ENCODE measurements at places on chromosomes 2 and 18.

- no peak for DNase-seq
Measured at GRCh38 chr18:6561016-6561415, 146.3 kb upstream of the L3MBTL4 start.

GRCh38 chr2:237256887-237257286 is 157.1 kb downstream of the COL6A3 start:
- DNase-seq: no peak

- DNase-seq: peak; percentile 32
Measured at GRCh38 chr18:48623468-48624235, 84.8 kb downstream of the CTIF start.

DNA sequence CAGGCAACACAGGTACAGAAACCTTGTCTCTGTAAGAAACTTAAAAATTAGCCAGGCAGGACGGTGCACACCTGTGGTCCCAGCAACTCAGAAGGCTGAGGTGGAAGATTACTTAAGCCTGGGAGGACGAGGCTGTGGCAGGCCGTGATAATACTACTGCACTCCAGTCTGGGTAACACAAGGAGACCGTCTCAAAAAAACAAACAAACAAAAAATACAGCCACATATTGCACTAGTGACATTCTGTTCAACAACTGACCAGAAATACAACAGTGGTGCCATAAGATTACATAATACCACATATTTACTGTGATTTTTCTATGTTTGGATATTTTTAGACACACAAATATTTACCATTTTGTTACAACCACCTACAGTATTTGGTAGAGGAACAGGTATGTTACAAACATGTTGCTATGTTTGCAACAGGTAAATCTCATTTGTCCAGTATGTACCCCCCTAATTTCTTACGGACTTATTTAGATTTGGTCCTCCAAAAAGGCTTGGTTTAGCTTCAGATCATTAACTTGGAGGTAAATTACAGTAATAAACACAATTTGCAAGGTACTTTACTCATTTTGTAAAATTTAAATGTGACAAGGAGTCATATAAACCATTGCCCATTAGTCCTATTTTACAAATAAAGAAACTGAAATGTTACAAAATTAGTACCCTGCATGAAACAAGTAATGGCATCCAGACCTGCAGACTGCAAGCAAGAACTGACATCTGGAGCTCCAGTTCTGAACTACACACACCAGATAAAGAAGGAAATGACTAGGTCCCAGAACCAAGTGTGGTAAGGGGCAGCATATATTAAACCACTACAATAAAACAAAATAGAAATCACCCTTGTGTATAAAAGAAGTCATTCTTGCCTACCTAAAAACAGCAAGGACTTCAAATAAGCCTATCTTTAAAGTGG is 36.8 kb downstream of the TRIP12 start:
- DNase-seq: no peak

DNA sequence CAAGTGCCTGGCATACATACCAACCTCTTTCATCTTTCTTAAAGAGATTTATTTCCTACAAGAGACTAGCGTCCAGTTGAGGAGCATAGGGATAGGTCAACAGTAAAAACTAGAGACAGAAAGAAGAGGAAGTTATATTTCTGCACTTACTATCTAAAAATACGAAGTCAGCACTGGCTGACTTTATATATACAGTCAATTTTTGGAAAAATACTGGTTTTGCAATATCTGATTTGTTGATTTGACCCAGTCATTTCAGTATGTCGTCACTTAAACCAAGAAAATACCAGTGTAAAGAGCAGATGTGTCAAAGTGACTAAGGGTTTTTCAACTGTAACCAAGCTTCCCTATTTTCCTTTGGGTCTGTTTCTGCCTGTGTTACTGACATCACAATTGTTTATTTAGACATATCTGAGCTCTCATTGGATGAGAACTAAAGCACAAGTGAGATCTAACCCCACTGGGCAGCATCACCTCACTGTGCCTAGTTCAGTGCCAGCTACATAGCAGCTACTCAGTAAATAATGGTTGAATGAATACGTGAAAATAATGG is 23.0 kb downstream of the CYTIP start:
- DNase-seq: peak; percentile 18

- DNase-seq: no peak
Measured at GRCh38 chr2:203759690-203760365, 53.4 kb downstream of the CD28 start.

- DNase-seq: no peak
Measured at GRCh38 chr2:76763276-76763675, 758.9 kb downstream of the LRRTM4 start.

- DNase-seq: no peak
Measured at GRCh38 chr18:51653507-51654213, 456.2 kb upstream of the MEX3C start.

DNA sequence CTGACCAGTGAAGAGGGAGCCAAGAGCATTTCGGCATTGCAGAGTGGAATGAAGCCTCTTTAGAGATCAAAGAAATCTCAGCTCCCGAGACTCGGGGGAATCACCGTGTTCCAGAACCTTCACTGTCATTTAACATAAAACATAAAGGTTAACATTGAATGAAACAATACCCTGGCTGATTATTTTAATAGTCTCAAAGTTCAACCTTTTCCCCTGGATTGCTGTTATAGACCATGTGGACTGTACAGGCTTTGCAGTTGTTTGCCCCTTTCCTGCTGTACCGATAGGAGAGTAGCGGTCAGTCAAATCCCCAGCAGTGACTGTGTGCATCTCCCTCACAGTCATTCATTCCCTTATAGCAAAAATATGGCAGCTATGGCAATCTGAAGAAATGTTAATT is 48.4 kb downstream of the POU3F3 start:
- no peak for DNase-seq

GRCh38 chr2:72108121-72108520 is 39.5 kb downstream of the CYP26B1 start:
- DNase-seq: no peak

GRCh38 chr2:43082903-43083677 is 143.3 kb downstream of the ZFP36L2 start:
- no peak for DNase-seq

GRCh38 chr2:238101891-238102841 is 2.0 kb downstream of the ESPNL start:
- DNase-seq: no peak

DNA sequence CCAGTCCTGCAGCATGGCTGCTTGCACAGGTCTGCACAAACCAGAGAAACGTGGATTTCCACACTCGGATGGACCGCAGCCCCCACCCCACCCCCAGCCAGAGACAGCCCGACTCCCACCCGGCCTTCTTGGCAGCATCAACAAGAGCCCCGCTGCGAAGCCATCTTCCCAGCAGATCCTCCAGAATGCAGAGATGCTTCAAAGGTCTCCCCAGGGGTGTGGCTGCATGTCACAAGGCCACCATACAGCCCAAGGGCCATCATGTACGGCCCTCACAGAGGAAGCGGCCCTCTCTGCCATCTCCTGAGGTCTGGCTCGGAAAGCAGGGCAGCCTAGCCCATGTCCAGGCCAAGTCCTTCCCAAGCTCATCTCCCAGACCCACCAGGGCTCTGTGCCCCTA is 11.5 kb downstream of the DNMT3A start:
- no peak for DNase-seq

- DNase-seq: no peak
Measured at GRCh38 chr2:95372216-95372829, 30.2 kb upstream of the FAHD2A start.

GRCh38 chr2:199842631-199843395 is 8.2 kb downstream of the FTCDNL1 start:
- no peak for DNase-seq

DNA sequence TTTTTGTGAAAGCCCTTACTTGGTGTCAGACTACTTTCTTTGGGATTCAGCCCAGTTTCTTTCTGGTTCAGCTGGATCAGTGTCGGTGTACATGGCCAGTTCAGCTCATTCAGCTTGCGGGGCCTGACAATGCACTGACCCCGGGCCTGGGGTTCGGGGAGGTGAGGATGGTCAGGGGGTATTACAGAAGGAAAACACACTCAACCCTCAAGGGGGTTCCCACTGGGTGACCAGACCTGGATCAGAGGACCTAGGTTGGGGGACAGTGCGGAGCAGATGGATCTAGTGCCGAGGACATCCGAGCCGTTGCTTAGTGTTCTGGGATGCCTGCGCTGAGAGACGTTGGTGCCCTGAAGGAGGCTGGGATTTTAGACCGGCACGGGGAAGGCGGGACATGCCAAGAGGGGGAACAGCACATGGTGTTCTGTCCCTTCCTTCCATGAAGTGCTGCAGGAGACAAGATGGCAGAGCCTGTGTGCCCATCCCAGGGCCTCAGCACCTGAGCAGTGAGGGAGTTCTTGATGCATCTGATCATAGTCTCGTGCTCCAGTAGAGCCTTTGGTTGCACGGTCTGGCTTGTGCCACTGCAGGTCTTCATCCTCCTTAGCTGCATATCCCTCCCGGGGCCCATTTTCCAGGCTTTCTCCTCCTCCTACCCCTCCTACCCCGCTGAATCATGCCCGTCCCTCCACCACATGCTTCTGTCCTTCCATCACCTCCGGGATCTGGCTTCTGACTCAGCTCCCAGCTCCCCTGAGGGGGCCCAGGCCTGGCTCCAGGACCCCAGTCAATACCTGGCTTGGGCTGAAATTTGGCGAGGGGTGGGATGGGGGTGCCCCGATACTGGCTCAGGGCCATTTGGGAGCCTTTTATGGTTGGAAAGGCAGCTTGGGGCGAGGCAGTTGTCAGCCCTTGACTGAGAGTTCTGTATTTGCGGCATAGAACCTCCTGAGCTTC is 18.0 kb downstream of the SPEG start:
- DNase-seq: peak; percentile 82

- DNase-seq: no peak
Measured at GRCh38 chr18:78247615-78248289, 731.9 kb upstream of the SALL3 start.

DNA sequence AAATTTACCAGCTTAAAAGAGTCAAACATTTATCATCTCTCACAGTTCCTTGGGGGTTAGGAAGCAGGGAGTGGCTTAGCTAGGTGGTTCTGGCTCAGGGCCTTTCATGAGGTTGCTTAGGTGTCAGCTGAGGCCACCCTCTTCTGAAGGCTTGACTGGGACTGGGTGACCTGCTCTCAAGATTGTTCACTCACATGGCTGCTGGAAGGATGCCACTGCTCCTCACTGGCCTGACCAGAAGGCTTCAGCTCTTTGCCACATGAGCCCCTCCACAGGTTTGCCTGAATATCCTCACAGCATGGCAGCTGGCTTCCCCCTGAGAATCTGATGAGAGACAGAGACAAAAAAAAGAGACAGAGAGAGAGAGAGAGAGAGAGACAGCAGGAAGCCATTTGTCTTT is 17.3 kb upstream of the RNF152 start:
- DNase-seq: no peak

DNA sequence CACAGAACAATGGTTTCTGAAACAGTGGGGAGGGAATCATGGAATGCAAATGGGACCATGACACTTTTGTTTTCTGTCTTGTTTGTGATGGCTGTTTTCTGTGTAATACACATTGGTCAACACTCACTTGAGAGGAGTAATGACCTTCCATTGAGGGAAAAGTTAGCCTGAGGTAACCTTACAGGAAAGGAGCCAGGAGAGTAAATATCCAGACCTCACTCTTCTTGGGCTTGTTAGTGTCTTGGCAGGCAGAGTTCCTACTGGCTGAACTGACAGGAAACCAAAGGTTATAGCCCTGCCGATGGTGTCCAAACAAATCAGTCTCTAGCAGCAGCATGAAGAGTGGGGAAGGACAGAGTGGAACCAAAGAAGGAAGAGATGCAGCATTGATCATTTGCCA is 17.2 kb upstream of the RPRM start:
- DNase-seq: no peak

DNA sequence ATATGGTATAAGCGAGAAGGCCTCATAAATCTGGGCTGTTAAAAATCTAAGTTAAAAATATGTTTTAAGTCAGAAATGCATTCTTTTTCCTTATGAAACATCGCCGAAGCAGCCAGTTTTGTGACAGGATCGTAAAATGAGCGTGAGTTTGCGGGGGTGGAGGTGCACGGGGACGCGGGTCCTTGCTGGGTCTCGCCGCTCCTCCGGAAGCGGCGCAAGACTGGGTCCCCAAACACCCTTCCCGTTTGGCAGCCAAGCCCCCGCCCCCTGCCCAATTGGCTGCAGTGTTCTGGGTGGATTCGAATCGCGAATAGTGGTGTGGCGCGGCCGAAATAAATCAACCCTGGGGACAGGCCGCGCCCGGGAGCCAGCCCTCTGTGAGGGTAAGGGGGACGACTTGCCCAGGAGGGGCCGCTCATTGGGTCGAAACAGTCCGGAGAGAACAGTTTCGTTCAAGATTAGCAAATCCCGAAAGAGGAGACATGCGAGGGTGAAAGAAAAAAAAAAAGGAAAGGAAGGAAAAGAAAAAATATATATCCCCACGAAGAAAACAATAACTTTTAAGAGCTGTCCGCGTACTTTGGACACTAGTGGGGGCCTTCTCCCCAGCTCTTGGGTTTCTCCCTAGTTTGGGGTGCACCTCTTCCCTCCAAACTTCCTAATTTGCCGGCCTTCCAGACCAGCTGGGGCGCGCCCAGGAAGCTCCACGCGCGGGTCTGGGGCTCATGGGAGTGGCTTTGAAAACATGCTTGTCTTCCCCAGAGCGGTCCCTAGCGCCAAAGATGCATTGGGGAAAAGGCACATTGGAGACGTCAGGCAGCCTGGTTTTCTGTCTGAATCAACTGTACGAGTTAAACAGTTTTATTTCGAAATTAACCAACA is 3.1 kb upstream of the GATA6 start:
- DNase-seq: no peak

DNA sequence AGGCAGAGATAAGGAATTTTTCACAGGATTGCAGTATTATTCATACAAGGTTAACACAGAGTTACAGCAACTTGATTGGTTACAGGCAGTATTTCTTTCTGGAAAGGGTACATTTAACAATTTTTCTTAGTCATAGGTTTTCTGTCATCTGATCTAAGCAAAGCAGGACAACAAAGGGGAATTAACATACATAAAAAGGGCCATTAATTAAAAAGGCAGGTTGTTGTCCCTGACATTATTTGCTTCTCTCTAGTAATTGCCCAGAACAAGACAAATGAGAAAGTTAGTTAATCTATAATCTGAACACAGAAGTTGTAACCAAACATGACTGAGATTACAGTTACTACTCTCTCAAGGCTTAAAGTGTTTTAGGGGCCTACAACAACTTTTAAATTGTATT is 291.4 kb upstream of the LRRTM4 start:
- no peak for DNase-seq

DNA sequence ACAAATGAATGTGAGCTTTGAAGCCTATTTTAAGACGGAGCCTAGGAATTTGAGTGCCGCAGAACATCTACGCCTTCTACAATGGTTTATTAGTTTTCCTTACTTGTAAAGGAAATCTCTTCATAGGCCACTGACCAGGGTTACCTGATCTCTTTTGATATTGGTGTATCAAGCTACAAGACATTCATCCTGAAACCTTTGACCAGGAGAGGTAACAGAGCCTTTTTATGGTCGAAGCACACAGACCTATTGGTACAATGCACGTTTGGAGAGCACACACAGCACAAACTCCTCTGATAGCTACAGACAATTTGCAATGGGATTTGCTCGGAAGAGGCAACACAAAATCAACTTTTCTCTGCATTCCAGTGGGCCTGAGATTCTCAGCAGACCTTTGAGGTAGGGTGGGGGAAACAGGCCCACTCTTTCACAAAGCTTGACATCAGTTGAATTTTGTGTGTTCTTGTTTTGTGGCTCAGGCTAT is 12.8 kb downstream of the MYCN start:
- DNase-seq: no peak

Data from AG09319 (cell line).